Activated CD8-positive, alpha-beta memory T cell treated with anti-CD3 and anti-CD28 coated beads for 24 hours (primary cell): ENCODE measurements at places on chromosomes 6 and 20.
A peak's percentile ranks its signal among the peaks of the same experiment; 100 is the strongest.

GRCh38 chr6:327538-328116 is 35.3 kb downstream of the DUSP22 start:
- no peak for DNase-seq

GRCh38 chr6:28429781-28430180 is 13.5 kb downstream of the ZSCAN23 start:
- no peak for DNase-seq

DNA sequence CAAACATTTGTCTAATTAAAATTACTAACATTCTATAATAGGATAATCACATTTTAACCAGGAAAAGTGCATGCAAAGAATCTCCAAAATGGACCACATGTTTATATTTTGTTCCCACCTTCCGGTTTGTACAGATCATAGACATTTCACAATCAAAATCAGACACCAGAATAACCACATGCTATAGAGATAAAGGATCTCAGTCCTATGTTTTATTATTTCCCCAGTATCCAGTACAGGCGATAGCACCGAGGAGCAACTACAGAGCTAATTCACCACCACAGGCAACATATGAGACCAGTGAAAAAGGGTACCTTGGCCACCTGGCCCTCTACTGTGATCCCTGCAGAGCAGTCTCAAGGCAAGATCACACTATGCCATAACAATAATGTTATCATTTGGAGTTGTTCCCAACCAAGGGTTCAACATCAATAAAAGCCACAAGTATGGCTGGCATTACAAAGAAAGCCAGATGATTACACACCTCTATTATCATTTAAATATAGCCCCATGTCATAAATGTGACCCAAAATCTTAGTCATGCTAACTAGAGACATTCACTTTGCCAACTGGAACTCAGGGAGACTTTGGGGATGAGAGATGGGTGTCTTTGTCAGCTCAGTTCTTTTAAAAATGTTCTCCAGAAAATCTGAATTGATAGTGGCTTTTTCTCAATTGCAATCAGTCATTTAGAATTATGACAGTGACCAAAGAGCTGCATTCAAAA is 46.7 kb downstream of the RALGAPA2 start:
- DNase-seq, result no peak

DNA sequence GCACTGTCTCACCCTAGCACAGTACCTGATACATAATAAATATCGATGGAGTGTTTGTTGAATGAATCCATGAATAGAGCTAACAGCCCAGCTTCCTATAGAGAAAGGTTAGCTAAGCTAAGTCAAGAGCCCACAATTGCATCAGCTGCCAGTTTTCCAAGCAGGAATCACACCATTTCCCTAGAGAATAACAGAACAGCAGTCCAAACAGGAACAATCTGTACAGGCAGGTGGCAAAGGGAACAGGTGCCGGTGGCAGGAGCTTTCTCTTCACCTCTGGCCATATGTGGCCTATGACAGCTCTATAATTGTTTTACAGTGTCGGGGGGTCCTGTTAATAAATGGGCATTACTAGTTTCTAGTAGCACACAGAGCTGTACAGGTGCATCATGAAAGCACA is 38.8 kb downstream of the ISM1 start:
- no peak for DNase-seq

DNA sequence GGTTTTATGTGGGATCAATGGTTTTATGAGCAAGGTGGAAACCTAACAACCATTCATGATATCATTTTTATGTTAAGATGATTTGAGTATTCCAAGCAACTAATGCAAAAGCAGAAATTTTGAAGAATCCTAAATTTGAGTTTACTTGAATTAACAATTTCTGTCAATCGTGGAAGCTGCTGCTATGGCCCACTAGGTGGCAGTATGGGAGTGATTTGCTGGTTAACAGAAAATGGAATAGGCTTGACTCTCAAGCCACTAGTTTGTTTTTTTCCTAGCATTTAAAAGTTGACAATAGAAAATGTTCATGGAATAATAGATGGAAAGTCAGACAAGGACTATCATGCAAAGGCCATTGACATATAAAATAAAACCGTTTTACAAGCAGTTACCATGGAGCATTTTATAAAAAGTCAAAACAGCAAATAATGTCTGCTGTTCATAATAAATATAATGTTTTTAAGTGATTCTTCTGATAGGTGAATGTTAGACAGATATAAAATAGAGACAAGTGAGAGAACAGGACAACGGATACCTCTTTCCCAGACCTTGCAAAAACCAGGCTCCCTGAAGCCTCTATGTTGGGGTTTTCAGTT is 43.0 kb upstream of the TMEM200A start:
- DNase-seq, result no peak

DNA sequence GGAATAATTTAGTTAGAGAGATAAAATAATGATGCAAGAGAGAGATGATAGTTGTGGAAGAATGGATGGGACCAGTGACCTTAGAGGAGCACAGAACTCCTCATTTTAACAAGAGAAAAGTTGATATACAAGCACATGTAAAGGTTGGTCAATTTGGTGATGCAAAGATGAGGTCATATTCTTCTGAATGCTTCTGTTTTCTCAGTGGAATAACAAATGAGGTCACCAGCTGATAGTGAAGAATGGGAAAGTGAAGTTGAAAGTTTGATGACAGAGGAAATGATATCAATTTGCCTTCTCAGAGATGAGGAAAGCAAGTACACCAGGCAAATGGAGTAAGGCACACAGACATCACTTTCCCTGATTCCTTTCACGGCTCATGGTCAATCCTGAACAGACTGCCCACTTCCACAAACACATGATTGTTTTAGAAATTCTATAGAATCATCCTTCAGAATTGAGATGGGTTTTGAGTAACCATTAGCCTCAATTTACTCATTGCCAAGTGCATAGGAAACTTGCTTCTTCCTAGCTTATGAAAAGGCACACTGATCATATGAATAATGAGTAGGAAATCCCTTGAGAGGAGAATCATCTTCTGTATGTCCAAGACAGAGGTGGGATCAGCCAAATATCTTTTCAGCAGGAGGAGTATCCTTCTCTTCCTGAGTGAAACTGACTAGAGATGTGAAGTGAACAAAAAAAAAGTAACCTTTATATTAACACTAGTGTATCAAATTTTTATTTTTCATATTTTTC is 82.4 kb upstream of the TCF21 start:
- DNase-seq, result no peak

DNA sequence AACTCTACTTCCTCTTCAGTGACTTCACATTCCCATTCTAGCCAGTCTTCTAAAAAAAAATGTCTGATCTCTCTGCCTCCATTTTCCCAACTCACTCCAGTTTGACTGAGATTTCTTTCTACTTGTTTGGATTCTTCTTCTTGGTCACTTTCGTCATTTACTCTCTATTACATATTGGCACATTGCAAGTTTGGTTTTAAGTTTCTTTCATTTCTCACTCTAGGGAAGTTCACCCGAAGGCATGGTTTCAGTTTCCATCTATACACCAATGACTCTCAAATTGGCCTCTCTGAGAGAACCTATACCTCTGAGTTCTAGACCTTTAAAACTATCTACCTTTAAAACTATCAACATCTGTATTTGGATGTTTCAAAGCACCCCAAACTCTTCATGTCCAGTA is 51.3 kb downstream of the CD109 start:
- no peak for DNase-seq

DNA sequence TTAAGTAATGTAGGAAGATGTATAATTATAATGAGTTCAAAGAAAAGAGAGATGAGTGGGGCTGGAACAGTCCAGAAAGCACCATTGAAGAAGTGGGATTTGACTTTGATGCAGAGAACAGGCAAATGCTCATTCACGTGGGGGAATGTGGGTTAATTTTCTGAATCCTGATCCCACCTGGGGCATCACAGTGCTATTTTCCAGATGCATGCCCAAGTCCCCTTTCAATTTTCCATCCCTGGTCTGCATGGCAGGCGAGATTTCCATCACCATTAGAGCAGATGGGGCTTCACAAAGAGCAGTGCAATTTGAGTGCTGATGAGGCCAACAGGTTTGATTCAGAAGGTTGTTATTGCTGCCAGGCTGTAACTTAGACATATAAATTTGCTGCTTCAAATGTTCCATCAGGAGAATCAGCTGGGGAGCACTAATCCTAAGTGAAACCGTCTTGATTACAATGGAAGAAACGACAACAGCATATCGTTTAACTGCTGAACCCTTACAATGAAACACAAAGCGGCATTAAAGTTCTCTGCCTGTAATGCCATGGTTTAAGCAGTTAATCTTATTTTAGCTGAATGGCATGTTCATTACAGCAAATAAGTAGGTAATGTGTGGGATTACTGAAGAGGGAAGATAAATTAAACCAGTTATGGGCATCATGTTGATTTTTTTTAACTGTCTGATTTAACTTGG is 45.2 kb downstream of the OSTM1 start:
- no peak for DNase-seq

- no peak for DNase-seq
Observed at GRCh38 chr6:146550911-146551310, 7.3 kb downstream of the RAB32 start.

GRCh38 chr6:83006270-83006905 is 59.3 kb downstream of the UBE3D start:
- no peak for DNase-seq

GRCh38 chr20:59164686-59165391 is 1.2 kb downstream of the ZNF831 start:
- no peak for DNase-seq

- DNase-seq, result no peak
Observed at GRCh38 chr6:139325125-139325524, 33.3 kb upstream of the TXLNB start.

GRCh38 chr20:42635699-42636411 is 553.9 kb downstream of the PTPRT start:
- DNase-seq, result no peak

DNA sequence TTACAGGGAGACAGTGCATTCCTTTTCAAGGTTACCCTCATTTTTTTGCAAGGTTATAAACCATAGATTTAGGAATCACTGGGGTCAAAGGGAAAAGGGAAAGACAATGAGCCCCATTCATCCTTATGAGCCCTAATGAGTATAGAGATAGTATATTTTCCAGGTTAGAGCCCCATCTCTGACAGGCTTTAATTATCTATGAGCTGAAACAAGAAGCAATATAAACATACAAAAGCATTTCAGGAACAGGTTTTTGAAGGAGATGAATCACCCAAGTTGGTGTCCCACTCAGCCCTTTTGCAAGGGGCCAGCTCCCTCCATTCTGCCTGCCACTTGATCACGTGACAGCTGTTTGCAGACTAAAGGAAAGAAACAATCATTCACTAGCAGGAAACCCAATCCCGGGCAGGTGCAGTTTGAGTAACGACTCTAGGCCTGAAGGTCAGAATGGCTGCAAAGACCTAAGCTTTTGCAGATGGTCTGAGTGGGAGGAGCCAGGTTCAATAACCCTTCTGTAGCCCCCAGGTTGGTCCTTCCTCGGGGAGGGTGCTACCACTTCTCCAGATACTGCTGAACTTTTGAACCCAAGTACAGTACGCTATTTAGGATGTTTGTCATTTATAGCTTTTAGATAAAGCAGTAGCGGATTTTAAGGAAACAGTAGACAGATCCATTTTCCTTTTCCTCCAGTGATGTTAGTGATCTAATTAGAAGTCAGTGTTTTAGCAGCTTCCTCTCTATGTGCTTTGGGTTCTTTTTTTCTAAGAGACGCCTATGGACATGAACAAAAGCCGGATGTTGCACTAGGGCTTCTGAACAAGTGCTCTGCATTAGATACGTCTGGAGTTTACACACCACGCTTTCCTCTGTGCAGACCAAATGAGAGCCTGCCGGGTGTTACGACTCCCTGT is 253.2 kb downstream of the SOX4 start:
- peak; percentile 55 for DNase-seq

- DNase-seq, result peak; percentile 42
Observed at GRCh38 chr20:1326031-1326930, 2.7 kb downstream of the SDCBP2 start.

DNA sequence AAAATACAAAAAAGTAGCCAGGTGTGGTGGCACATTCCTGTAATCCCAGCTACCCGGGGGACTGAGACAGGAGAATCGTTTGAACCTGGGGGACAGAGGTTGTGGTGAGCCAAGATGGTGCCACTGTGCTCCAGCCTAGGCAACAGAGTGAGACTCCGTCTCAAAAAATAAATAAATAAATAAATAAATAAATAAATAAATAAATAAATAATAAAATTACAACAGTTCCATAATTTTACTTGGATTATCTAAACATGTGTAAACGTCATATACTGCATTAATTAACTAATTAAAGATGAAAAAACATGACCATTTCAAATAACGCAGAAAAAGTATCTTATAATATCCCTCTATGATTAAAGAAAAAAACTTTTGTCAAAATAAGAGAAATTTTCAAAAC is 65.8 kb downstream of the SAMD3 start:
- no peak for DNase-seq

GRCh38 chr6:7086488-7086887 is 21.3 kb upstream of the RREB1 start:
- peak; percentile 71 for DNase-seq

- peak; percentile 60 for DNase-seq
Observed at GRCh38 chr20:46058599-46059281, 29.7 kb downstream of the SLC12A5 start.

DNA sequence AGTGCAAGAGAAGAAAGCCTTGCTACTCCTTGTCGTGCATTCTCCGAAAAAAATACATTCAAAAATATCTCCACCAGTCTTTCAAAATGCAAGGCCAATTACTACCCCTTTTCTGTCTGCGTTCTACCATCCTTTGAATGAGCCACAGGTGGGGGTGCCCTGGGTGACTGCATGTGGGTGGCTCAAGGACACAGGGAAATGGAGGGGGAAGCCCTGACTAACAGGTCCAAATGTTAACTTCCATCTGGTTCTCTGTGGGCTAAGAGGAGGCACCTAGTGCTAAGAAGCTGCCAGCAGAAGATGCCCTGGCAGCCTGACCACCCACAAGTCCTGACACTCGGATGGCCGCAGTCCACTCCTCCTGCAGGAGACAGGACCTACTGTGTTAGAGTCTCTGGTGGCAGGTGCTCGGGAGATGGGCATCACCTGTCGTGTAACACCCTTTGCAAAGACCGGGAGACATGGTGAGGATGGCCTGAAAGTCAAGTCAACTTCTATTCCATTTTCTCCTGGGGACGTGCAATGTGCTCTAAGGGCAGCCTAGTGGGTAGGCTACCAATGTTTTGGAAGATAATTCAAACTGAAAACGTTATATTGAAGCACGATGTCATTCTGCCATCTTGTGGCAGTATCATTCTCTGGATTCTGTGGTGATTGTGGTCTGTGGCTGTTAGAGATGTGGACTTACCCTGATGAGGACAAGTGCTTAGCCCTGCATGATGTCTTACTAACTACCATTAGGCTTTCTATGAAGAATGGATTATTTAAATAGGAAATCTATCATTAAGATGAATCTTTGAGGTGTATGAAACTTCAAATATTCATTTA is 27.4 kb upstream of the IGF2R start:
- DNase-seq, result no peak

DNA sequence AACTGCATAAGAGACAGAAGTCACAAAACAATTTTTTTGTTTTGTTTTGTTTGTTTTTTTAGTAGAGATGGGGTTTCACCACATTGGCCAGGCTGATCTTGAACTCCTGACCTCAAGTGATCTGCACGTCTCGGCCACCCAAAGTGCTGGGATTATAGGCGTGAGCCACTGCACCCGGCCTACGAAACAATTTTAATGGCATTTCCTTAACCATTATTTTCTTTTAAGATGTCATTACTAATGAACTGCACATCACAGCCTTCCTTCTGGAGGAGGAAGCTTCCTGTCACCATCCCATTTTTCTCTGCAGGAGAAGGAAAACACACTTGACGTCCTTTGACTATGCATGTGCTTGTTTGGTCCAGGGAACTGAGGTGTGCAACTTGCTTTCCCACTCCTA is 125.3 kb upstream of the AKIRIN2 start:
- DNase-seq, result no peak
